GM18507 (cell line): ENCODE measurements at places on chromosomes 11 and 22.

- no peak for DNase-seq
These were observed 243.8 kb downstream of the TMEM135 start for GRCh38 chr11:87281496-87281895.

DNA sequence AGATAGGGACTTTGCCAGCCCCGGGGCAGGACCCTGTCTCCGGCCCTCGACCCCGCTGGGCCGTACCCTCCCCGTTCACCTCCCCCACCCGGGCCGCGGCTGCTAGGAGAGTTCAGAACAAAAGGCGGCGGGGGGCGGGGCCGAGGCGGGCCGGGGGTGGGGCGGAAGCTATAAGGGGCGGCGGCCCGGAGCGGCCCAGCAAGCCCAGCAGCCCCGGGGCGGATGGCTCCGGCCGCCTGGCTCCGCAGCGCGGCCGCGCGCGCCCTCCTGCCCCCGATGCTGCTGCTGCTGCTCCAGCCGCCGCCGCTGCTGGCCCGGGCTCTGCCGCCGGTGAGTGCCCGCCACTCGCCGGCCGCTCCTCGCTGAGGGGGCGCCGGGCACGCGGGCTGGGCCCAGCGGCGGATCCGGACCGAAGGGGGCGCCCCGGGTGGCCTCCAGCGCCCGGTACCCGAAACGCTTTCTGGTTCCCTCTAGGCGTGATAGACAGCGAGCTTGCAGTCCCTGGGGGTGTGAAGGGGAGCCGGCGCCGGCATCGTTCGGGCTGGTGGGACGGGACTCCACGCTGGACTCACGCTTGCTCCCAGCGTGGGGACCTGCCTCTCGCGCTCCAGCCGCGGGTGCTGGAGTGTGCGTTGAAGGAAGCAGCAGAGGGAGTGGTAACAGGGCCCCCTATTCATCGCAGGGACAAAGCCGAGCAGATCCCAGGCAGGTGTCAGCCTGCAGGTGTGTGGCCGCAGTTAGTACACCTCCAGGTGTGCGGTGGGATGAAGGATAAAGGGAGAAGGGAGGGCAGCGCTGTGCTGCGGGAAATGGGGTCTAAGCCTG lies at the start of gene MMP11:
Gene MMP11, plus strand, starts transcription at position 201 of the 825 bp plus-strand sequence. Its CDS starts 22 bp downstream, at position 223.
- no peak for DNase-seq

DNA sequence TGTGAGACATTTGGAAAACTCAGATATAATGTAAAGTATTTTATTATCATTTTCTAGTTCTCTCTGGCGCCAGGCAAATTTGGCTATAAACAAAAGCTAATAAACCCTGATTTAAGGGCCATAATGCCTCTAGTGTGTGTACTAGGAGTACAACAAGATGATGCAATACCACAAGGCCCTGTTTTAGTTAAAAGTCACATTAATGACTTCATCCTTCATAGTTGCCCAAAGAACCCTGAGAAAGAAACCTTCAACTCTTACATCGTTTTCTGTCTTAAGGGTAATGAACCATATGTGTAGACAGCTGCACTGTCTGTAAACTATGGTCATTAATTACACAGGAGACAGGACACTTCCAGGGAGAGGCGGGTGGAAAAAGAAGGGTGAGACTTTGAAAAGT lies 538.4 kb downstream of the FAM181B start:
- DNase-seq, result no peak

- DNase-seq, result no peak
These were observed 2.6 kb downstream of the CNTF start for GRCh38 chr11:58625086-58625485.

DNA sequence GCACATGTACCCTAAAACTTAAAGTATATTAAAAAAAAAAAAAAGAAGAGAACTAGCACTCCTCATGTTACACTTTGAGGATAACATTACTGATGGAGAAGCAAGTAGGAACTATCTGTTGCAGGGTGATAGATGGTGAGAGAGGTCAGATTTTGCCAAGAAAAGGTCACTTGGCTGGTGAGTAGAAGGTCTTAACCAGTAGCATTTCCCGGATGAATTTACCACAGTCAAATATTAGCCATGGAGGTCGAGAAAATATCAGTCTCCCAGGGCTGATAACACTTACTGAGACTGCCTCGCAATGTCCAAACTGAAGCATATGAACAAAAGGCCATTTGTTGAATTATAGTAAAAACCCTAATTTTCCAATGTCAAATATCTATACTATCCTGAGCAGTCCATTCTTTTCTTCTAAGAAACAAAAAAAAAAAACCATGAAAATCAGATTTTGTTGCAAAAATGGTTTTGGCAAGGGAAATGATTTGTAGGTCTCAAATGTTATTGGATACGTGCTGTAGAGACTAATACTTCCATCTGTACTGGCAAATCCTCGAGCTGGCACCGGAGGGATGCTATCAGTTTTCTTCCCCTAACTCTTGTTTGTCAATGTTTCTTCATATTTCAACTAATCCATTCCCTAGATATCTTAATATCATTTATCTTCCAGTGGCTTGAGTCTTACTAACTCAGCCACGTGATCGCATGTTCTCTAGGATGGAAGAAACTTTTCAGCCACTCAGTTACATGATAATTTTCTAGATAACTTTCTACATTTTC lies 14.5 kb upstream of the BBOX1 start:
- no peak for DNase-seq
